ENCODE measurements at places on chromosomes 11 and 22. TPM values are rescaled to one million over a fixed set of nuclear protein-coding genes. Genes with fewer than 3 reads are reported as not detected.
A peak's percentile ranks its signal among the peaks of the same experiment; 100 is the strongest.

Gene CARNS1
- 0.38 TPM for polyA plus RNA-seq

Gene CD151
- 807 TPM for polyA plus RNA-seq

Gene GP1BB
- 4.9 TPM for polyA plus RNA-seq

Gene LGALS12
- not detected for polyA plus RNA-seq

Gene ANKK1
- not detected for polyA plus RNA-seq

Gene APOL2
- 31.6 TPM for polyA plus RNA-seq

Gene KRTAP5-10
- not detected for polyA plus RNA-seq

Gene SLCO2B1
- polyA plus RNA-seq, result not detected

Gene ZBTB16
- polyA plus RNA-seq, result not detected

Gene FTH1
- polyA plus RNA-seq, result 10,611 TPM

Gene RPS6KB2
- 52.3 TPM for polyA plus RNA-seq

GRCh38 chr11:85697747-85698146 lies 11.8 kb upstream of the CCDC89 start:
- no peak for DNase-seq

DNA sequence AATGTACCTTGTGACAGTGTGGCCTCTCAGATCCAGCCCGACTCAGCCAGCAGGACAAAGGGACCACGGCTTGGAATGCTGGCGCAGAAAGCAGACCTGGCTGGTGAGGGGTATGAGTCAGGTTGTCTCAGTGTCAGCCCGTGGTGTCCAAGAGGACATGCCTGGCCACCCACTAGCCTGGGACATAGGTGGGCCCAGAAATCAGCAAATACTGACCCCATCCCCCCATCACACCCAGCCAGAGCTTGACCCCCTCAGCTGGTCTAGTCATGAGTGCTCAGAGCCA lies 4.5 kb downstream of the BANF1 start:
- DNase-seq, result no peak

DNA sequence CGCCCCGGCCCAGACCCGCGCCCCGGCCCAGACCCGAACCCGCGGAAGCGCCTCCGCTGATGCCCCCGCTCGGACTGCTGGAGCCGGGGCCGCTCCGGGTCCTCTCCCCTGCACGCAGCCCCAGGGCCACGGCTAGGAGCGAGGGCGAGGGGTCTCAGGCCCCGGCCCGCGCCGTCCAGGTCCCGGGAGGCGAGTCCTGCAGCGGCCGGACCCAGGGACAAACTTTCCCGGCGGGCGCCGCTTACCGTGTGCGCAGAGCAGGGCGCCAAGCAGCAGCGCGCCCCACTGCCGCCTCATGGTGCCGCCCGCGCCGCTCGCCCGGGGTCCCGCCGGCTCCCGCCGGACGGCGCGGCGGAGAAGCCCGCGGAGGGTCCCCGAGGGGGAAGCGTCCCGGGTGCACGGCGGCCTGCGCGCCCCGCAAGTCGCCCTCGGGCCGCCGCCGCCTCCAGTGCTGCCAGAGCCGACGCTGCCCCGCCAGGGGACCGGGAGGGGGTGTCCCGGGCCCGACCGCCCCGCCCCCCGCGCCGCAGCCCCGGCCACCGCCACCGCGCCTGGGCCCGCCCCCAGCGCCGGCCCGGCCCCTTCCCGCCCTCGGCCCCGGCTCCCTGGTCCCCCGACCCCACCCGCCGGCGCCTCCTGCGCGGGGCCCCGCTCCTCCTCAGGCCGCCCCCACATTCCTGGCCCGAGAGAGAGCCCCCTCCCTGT lies at the start of gene LRP4:
LRP4 (minus strand) TSS at position 468 of the 705 bp plus-strand sequence; CDS start at position 297, 171 bp downstream.
- DNase-seq, result peak; percentile 69

DNA sequence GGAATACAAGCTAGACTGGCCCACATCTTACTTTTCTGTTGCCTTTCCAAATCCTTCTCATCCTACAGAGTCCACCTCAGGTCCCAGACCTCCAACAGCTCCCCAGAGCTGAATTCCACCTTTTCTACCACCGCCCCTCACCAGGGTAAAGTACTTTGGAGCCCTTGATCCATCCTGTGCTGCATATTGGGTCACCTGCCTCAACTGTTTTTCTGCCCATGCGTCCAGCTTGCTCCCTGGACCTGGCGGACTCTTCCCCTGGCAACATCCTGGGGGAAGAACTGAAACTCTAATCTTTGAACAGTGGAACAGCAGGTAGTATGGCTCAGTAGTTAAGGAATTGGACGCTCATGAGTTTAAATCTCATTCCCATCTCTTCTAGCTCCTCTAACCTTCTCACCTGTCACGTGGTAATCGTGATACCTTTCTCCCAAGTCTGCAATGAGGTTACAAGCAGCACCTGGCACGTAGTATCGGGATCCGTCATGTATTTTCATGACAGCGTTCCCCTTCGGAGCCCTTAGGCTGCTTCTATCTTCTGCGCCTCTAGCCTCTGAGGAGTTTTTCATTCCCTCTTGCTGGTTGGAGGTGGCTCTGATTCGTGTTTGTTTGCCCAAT lies 98.1 kb downstream of the CEP164 start:
- DNase-seq, result no peak

DNA sequence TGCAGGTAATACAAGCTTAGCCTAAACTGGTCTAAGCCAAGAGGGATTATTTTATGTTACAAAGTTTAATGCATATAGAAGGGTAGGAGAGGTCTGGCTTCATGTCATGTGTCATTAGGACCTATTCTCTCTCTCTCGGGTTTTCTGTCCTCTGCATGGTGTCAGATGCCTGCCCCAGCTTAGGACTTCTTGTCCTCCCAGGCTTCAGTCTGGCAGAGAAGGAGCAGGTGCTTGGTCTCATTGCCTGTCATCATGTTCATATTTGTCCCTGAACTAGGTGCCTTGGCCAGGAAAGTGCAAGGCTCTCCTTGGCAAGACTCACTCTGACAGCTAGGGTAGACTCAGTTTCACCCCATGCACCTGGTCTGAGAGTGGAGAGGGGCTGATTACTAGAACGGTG lies 126.3 kb downstream of the ADAMTS15 start:
- DNase-seq, result no peak

- DNase-seq, result no peak
Measured at GRCh38 chr11:59175091-59175501, 3.2 kb downstream of the DTX4 start.

DNA sequence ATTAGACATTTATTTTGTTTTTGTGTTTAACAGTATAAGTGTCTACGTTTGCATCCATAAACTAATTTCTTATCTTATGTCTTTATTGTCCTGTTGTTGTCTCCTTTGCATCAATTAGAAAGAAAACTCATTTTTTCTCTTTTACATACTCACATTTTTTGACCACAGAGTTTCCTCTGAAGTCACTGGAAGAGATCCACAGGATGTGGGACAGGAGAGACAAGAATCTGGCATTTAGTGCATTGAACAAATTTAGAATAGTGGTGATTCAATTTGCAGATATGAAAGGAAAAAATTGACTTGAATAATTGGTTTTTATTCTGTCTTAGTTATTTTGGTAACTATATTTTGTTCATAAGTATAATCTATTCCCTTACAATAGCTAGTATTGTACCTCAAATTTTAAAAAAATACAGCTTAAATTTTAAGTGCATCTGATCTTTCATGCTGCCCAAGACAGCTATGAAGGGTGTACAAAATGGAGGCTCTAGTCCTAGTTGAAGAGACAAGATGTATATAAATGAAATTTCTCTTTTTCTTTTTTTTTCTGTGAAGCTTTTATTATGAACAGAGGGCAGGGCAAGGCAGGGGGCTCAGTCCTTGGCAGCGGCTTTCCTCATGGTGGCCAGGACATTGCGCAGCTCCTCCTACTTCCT lies 24.4 kb downstream of the HORMAD2 start:
- DNase-seq, result peak; percentile 50

DNA sequence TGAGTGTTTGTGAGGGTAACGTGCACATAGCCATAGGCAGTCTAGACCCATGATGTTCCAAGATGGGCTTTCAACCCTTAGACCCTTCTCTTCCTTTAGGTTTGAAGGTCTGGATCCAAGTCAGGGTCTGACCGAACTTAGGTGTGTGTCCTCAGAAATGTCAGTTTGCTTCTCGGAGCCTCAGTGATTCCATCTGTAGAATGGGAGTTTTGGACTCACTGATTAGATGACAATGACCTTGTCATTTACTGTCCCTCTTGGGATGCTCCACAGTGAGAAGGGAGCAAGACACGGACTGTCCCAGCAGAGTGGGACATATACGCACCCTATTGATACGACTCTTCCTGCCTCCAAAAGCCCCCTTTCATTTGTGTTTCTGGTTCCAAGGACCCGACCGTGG lies 37.7 kb downstream of the ANO1 start:
- no peak for DNase-seq

- DNase-seq, result peak; percentile 86
Measured at GRCh38 chr11:62546929-62547625, 471 bp upstream of the AHNAK start.

DNA sequence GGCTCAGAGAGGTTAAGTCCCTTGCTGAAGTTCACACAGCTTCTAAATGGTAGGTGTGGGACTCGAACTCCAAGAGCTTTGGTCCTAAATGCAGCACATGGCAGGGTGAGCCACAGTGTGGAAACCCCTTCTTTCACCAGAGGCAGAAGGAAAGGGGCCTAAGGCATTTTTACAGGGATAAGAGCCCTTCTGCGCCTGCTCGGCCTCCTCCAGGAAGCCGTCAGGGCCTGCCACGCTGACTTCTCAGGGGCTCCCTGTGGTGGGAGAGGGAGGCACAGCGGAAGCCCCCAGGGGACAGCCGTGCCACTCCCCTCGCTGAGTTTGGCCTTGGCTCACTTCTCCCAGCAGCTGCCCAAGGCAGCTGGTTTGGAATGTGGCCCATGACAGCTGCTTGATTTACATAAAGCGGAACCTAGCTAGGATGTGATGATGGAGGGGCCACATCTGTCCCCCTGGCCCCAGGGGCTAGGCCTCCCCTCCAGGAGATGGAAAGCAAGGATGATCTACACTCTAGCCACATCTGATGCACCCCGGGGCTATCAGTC lies 35.4 kb downstream of the CD82 start:
- DNase-seq, result no peak

- no peak for DNase-seq
Measured at GRCh38 chr11:47591764-47592163, 2.4 kb downstream of the C1QTNF4 start.

GRCh38 chr11:36399745-36400144 lies 103.7 kb downstream of the PRR5L start:
- DNase-seq, result no peak

GRCh38 chr11:118202599-118203422 lies 22.0 kb downstream of the JAML start:
- no peak for DNase-seq

All from GM23248 (cell line).